ENCODE measurements at places on chromosomes 16 and 17.
A peak's percentile ranks its signal among the peaks of the same experiment; 100 is the strongest.

- DNase-seq = no peak
Measured at GRCh38 chr16:72262711-72263110, 90.8 kb upstream of the PMFBP1 start.

GRCh38 chr17:4249452-4250029, 14.2 kb downstream of the ANKFY1 start:
- no peak for DNase-seq

DNA sequence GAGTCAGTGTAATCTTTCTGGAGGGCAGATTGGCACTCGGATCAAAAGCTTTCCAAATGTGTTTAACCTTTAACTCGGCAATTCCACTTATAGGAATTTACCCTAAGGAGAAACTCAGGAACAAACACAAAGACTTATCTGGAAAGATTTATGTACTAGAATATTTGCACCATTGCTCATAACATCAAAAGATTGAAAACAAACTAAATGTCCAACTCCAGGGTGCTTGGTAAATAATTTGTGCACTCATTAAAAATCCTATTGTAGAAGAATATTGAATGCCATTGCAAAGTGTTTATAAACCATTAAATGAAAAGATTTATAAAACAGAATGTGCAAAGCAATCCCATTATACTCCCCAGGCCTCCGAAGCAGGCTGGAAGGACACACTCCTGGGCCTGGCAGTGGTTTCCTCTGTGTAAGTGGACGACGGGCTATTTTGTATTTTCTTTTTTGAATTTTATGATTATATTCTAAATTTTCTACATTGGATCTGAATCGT, 18.7 kb upstream of the RBFOX3 start:
- DNase-seq = no peak

DNA sequence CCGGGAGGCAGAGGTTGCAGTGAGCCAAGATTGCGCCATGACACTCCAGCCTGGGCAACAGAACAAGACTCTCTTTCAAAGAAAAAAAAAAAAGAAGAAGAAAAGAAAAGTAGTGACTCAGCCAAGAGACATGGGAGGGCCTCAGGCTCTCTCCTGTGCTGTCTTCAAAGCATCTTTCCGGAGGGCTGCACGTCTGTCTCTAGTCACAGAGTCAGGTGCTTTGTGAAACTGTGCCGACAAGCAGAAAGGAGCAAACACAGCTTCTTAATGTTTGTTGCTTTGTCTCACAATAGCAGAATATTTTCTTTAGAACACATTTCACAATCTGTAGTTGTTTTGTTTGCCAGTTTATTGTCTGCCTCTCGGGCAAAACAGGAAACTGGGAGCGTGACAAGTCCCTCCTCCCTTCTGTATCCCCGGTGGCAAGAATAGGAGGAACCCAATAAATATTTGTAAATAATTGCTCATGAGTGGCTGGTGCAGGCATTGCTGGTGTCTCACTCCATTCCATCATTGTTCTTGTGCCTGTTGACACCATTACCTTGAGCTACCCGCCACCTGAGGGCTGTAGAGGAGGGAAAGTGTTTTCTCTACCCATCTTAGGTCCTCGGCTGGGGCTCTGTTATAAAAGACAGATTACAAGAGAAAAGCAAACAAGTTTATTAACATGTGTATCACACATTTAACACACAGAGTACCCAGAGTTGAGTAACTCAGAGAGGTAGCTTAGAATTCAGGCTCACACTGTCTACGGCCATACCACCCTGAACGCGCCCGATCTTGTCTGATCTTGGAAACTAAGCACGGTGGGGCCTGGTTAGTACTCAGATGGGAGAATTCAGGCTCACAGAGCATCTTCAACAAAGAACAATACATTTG, 5.5 kb downstream of the GAST start:
- peak; percentile 22 for DNase-seq

DNA sequence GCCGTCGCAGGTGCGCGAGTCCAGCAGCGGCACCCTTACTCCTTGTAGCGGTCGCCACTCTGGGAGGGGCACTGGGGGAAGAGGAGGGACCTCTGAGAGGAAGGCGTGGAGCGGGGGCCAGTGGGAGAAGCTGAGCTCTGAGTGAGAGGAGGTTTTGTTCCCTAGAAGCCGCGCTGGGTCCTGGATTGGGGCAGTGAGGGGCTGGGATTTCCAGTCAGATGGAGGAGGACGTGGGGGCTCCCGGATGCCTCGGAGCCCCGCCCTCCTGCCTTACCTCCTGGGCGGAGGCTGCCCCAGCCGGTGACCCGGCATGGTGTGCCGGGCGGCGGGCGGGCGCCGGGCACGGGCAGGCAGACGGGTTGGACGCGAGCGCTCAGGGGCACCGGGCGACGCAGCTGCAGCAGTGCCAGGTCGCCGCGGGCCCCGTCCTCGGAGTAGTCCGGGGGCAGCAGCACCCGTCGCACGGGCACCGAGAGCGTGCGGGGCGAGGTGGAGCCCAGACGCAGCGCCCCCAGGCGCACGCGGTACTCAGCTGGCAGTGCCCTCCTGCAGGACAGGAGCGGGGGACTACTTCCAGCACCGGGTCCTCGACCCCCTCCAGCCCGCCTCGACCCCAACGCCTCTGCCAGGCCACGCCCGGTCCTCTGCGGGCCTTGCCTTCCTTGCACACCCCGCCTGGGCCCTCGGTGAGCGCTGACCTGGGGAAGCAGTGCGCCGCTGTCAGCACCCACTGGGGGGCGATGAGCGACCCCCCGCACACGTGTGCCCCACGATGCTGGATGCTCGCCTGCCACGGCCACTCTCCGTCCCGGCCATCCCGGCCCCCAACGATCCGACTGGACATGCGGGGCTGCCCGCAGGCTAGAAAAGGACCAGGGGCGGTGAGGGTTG, 2.0 kb downstream of the PRSS33 start:
- DNase-seq = peak; percentile 11

- no peak for DNase-seq
Measured at GRCh38 chr16:57589374-57589773, 39.1 kb upstream of the ADGRG1 start.

- DNase-seq = no peak
Measured at GRCh38 chr16:50209546-50210265, 56.6 kb downstream of the TENT4B start.

- no peak for DNase-seq
Measured at GRCh38 chr16:10681310-10682308, 13.1 kb downstream of the TEKT5 start.

DNA sequence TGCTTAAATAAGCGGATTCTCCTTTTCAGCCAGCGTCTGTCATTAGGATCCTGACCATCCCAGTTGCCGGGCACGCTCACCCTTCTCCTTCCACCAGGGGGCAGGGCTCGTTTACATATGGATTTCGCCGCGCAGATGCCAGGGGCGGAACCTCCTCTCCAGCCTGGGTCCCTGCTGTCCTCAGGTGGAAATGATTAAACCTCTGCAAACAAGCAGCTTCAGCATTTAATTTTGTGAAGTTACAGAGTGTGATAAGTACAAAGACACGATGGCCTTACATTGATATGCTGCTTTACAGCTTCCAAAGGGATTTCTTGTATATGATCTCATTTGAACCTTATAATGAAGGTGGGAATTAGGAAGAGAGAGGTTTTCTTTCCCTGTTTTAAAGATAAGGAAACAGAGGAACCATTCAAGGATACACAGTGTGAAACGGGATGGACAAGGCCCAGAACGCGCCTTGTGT, 3.9 kb upstream of the KRT28 start:
- DNase-seq = peak; percentile 62

DNA sequence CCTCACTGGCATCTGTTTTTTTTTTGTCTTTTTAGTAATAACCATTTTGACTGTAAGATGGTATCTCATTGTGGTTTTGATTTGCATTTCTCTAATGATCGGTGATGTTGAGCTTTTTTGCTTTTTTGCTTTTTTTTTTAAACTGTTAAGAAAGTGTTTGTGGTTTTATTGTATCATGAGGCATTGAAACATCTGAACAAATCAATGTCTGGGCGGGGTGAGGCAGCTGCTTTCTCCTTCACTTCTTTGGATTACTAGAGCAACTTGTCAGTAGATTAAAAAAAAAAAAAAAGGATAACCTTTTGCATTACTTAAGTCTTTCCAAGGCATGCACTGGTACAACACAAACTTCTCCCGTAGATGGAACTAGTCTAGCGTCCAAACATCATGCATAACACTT, 191.7 kb downstream of the CEP112 start:
- no peak for DNase-seq

GRCh38 chr16:28261942-28262341, 30.4 kb upstream of the SBK1 start:
- DNase-seq = no peak

DNA sequence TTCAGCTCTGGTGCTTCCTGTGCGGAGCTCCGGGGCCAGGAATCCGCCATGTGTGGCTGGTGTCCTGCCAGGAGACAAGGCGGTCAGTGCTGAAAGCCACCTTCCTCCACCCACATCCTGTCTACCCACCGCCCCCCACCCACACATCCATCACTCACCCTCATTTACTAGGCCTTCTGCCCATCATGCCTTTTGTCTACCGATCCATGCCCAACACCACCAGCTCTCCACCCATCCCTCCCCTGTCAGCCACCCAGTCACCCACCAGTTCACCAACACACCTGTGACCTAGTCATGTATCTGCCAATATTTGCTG, 241.4 kb downstream of the KATNIP start:
- DNase-seq = no peak

- DNase-seq = no peak
Measured at GRCh38 chr17:43897831-43898230, 9.5 kb downstream of the MPP2 start.

- DNase-seq = no peak
Measured at GRCh38 chr16:70805787-70806186, 4.8 kb upstream of the VAC14 start.

- DNase-seq = no peak
Measured at GRCh38 chr17:29342158-29342765, 47.9 kb upstream of the TAOK1 start.

GRCh38 chr17:53837131-53837530, 14.4 kb downstream of the KIF2B start:
- no peak for DNase-seq

DNA sequence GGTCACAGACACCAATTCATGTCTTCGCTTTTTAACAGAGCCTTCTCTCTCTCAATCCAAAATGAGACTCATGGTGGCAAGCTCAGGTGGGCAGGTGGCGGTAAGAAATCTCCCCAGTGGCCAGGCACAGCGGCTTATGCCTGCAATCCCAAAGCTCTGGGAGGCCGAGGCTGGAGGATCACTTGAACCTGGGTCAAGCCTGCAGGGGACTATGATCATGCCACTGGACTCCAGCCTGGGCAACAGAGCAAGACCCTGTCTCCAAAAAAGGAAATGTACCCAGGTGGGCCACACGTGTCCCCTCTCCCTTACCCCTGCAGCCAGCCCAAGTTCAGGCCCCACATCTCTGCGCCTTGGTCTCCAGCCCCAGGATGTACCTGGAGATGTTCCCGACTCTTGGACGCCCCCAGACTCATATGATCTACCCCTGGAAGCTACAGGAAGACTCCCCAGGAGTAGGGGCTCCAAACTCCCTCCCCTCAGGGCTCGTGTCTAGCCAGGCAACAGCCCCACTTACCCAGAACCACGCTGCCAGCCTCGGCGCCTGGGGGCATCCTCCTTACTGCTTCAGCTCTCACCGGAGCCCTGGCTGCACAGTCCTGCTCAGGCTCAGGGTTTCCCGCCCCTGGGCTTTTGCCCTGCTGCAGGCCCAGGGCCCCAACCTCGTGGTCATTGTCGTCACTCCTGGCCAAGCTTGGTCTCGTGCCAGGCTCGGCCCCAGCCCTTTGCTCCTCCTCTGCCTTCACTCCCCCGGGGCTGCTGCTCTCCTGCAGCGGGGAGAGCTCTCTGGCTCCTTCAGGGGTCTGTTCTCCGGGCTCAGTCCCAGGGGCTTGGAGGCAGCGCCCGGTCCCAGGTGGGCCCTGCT, 16.2 kb downstream of the MYLK3 start:
- DNase-seq = no peak

DNA sequence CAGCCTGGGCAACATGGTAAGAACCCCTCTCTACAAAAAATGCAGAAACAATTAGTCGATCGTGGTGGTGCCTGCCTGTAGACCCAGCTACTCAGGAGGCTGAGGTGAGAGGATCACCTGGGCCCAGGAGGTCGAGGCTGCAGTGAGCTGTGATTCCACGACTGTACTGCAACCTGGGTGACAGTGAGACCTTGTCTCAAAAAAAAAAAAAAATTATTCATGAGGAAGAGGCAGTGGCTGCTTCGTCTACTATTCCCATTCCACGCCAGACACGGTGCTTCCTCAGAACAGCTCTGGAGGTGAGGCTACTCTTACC, 52.2 kb upstream of the GSE1 start:
- DNase-seq = no peak

- no peak for DNase-seq
Measured at GRCh38 chr17:76336756-76337412, 16.8 kb downstream of the PRPSAP1 start.

DNA sequence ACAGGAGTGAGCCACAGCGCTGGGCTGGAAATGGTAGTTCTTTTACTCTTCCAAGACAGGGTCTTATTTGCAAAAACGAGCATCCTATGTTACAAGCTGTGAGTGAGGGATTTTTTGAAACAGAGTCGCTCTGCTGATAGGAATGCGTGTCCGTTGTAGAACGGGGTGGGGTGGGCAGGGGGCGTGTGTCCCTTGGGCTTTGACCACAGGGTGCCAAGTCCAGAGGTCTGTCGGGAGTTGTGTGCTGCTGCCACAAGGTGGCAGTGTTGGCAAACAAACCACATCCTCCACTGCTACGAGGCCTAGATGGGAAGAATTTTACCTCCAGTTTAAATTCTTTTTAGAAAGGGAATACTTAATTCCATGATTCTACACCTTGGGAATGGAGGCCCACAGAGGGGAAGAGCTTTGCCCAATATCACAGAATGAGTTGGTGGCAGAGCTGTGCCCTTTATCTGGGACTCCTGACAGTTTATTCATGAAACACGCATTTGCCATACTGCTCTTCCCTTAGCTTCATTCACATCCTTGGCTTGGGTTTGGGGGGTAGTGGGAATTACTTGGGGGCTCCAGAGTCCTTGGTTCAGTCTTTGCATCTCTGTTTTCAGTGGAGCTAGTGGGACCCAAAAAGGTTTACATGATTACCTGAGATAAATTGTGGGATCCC, 30.6 kb upstream of the ETV4 start:
- peak; percentile 41 for DNase-seq

GRCh38 chr17:70040336-70040735, 34.7 kb upstream of the KCNJ16 start:
- DNase-seq = no peak

GRCh38 chr17:75207760-75208159, 2.3 kb downstream of the NUP85 start:
- DNase-seq = no peak

GRCh38 chr16:48203974-48204824, 39.9 kb upstream of the LONP2 start:
- no peak for DNase-seq

DNA sequence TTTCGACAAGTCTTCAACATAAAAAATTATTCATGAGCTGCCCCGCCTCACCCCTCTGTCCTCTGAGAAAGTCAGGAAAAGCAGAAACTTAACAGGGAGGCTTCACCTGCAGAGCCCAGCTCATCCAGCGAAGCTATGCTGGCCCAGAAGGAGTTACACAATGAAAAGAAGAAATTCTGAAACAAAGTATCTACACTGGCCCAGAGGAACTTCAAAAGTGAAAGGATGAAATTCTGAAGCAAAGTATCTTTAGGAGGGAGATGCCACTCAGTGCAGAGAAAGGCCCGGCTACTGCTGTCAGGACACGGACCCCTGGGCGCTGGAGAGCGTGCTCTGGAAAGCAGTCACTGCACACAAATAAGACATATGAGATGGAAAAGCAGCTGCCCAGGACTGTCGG, 1.6 kb downstream of the GALNS start:
- no peak for DNase-seq

All from stimulated activated CD4-positive, alpha-beta T cell treated with anti-CD3 and anti-CD28 coated beads, Interleukin-2, amount 100 ng/mL, for 4 hours (primary cell).